ENCODE measurements at places on chromosomes 6 and 20.

- DNase-seq = no peak
These were observed 125.4 kb upstream of the SAMD5 start for GRCh38 chr6:147382945-147383554.

- no peak for DNase-seq
These were observed 70.2 kb downstream of the TENT5A start for GRCh38 chr6:81682235-81682795.

GRCh38 chr6:69584913-69585729 is 211.7 kb downstream of the LMBRD1 start:
- DNase-seq = no peak

- DNase-seq = no peak
These were observed 9.1 kb upstream of the PRELID3B start for GRCh38 chr20:59051666-59052185.

- no peak for DNase-seq
These were observed 210.6 kb upstream of the PLCB4 start for GRCh38 chr20:8858181-8858787.

- DNase-seq = no peak
These were observed 28.3 kb downstream of the MRS2 start for GRCh38 chr6:24431045-24431451.

GRCh38 chr6:21678990-21679389 is 85.4 kb downstream of the SOX4 start:
- no peak for DNase-seq

DNA sequence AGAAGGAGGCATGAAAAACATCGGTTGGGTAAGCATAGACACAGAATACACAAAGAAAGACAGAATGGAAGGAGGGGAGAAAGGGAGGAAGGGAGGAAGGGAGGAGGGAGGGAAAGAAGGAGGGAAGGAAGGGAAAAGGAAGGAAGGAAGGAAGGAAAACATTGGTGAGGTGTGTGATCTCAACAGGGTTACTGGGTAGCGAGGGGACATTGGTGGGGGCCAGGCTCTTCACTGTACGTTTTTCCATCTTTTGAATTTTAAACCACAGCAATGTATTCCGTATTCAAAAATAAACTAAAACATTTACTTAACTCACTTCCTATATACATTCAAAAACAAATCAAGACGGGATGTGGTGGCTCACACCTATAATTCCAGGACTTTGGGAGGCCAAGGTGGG is 20.7 kb upstream of the BPIFA2 start:
- DNase-seq = no peak

- DNase-seq = no peak
These were observed 137.9 kb downstream of the MAFB start for GRCh38 chr20:40551125-40551530.

DNA sequence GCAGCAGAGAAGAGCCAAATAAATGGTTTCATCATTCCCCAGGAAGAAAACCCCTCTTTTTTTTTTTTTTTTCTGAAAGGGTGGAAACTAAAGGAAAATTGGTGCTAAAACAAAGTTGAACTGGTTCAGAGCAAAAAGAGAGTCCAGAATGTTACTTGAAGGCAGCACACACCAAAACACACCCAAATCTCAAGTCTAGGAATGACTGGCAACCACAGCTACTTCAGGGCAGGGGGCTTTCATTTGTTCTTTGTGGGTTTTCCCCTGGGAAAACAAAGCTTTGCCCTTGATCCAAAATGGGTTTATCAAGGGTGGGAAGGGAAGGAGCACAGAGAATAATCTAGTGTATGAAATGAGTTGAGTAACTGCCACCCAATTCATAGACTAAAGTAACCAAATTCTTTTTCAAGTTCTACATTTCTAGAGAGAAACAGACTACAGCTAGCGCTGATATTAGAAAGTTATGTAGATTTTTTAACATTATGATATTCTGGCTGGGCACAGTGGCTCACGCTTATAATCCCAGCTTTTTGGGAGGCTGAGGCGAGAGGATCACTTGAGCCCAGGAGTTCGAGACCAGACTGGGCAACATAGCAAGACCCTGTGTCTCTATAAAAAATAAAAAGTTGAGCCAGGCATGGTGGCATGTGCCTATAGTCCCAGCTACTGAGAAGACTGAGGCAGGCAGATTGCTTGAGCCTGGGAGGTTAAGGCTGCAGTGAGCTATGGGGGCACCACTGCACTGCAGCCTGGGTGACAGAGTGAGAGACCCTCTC is 119.8 kb downstream of the NFATC2 start:
- DNase-seq = no peak

DNA sequence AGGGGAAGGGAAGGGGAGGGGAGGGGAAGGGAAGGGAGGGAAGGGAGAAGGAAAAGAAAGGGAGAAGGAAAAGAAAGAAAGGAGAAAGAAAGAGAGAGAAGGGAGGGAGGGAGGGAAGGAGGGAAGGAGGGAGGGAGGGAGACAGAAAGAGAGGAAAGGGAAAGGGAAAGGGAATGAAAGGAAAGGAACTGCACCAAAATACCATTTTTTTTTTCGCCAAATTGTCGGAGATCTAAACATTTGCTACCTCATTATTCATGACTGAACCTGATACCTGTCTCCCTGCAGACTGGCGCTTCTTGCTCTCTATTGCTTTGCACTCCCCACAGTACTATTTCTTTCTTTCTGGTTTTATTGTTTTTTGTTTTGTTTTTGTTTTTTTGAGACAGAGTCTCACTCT is 117.3 kb upstream of the LGSN start:
- no peak for DNase-seq

DNA sequence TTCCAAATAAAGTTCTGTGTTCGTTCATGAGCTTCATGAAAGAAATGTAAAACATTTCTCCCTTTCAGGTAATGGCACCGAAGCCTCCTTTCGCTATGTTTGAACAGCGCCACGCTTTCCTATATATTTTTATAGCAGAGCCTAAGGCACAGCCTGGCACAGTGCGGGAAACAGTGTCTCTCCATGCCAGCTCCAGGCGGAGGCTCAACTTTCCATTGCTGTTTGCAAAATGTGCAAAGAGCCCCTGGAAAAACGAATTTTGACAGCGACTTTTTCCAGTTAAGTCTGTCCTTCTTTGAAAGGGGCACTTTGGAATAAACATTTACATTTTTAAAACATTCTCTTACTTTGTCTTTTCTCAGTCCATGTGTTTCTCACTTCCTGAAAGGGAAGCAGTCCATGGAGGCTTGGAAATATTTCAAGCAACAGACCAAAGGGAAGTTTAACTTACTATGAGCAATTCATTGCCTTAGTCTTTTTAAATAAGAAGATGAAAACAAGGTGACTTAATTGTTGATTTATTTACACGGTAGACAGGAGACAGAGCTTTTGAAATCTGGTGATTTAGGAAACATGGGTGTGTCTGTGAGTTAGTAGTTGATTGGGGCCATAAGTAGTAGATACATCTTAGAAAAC is 769 bp downstream of the CCN6 start:
- no peak for DNase-seq

DNA sequence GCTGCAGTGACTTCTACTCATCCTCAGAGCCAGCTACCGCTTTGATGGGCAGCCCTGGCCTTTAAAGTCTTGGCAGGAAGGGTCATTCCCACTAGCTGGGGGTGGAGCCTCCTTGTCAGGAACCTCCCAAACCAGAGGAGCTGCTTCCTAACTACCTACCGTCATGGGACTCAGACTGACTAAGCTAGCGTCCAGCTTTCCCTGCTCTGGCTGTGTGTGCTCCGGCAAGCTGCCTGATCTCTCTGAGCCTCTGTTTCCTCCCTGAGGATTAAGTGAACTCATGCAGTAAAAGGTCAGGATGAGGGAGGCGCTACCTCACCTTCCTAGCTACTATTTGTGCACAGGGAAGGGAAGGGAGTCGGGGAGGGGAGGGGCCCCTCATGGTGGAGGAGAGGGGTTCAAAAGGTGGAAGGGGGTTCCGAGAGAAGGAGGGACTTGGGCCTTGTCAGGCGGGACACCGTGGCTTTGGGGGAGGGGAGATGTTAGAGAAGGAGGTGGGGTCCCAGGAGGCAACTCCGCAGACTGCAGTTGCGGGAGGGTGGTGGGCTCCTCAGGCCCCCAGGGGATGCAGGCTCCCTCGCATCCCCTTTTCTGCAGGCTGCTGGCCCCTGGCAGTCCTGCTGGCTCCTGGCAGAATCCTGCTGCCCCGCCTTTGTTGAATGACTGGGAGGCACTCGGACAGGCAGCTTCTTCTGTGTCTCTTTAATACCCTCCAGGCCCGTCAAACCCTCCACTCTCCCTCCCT is 9.8 kb downstream of the DUSP15 start:
- DNase-seq = no peak

- no peak for DNase-seq
These were observed 64.9 kb upstream of the SULF2 start for GRCh38 chr20:47850146-47850545.

DNA sequence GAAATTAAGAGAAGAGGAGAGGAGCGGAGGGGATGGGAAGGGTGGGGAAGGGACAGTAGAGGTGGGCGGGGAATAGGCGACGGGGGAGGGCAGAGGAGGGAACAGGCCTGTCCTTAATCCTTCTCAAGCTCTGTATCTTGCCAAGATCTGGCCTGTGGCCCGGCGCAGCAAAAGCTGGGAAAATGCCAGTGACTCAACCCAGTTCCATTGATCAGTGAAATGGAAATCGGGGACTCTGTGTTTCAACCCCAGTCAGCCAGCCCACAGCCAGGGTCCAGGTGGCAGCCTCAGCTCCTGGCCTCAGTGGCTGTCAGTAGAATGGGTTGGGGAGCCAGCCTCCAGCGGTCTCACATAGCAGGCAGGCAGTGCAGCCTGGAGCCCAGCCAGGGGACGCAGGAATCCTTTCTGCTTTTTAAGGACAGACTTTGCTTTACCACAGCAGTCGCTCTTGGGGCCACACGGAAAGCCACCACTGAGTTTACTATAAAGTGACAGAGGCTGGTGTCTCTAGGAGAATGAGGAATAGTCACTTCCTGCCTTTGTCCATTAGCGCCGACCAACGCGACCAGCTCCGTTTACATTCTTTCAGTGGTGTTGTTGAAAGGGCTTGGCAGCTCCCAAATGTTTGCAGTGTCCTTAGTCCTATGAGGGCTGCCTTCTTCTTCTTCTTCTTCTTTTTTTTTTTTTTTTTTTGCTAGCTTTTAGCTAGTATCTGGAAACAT is 128.0 kb downstream of the RIN2 start:
- DNase-seq = no peak

DNA sequence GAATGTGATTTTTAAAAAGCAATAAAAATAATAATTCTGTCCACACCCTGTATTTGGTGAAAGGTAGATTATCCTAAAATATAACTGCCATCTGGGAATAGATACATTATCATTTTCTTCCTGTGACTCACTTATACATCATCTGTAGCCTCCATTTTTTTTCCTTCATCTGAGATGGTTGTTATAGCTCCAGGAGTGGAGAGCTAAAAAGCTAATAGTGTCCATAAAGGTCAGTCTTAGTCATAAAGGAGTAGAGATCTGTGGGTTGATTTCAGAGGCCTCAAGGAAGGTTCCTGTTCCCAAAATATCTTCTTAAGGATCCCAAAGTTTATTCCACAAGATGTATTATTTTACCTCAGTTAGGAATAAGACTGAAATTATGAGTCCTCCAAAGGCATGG is 41.1 kb downstream of the FBXO5 start:
- no peak for DNase-seq

GRCh38 chr6:149075616-149076354 is 241.7 kb upstream of the TAB2 start:
- DNase-seq = no peak

- DNase-seq = no peak
These were observed 26.4 kb downstream of the PSMG4 start for GRCh38 chr6:3285049-3285639.

DNA sequence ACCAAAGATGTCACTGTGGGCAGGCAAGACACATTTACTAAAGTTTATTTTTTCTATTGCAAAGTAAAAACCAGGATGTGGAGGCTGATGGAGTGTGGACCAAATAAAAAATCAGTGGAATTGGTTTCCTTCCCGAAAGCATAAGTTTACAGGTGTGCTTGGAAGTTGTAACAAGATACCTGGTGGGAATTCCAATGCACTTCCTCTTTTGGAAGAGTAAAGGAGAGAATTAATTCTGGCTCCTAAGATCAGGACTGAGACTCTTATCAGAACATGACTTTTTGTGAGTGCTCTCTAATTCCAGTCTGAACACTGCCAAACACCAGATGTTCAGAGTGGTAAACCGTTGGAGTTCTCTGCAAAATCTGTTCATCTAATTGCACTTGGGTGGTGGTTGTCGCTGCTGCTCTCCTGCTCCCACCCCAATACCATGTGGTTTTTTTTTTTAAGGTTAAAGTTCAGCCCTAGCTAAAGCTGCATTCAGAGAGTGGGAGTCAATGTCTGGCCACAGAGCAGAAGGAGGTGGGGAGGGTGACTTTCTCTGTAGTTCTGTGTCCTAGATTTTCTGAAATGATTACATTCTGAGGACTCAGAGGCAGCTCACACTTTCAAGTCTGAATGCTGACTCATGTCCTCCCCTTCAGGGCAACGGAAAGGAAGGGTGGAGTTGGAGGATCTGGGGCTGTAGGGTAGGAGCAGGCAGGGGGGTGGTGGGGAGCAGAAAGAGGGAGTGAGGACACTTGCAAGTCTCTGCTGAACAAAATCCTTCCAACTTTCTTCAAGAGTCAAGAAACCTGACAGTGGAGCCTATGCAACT is 275.8 kb upstream of the PRDM1 start:
- no peak for DNase-seq

DNA sequence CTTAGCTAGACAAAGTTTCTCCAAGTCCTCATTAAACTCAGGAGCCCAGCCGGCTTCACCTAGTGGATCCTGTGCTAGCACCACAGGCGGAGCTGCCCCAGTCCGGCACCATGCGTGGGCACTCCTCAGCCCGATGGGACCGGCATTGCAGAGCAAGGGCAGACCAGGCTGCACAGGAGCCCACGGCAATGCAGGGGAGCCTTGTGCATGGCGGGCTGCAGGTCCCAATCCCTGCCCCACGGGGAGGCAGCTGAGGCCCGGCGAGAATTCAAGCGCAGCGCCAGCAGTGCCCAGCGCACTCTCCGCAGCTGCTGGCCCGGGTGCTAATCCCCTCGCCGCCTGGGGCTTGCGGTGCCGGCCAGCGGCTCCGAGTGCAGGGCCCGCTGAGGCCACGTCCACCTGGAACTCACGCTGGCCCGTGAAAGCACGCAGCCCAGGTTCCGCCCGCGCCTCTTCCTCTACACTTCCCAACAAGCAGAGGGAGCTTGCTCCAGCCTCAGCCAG is 292.3 kb upstream of the EYS start:
- DNase-seq = no peak

DNA sequence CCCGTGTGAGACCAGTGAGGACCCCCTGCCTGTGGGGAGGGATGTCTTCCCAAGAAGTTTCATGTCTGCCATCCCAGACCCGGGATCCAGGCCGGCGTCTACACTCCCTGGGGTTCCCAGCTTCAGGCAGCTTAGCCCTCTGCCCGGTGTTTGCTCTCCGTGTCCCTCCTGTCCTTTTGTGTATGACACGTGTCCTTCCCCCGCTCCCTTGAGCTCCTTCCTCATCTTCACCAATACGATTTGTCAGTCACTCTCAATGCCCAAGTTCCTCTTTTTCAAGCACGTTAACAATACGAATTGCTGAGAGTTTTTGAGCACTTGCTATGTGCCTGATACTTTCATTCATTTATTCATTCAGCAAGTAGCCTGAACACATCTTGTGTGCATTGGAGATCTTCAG is 115.6 kb upstream of the PTPN1 start:
- no peak for DNase-seq

DNA sequence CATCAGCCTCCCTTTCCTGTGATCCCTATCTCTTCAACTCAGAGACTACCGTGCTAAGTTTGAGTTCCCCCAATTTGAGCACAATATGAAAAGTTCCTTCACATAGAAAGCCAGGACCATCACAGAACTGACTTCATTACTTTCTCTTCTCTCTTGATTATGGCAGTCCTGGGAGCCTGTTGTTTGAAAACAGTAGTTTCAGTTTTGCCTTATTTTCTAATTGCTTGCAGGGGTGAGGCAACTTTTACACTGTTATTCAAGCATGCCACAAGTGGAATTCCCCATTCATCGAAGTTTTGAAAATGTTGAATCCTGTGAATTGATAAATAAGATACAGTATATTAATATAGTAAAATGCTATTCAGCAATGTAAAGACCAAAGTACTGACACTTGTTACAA is 569.7 kb upstream of the MARCKS start:
- no peak for DNase-seq
